Stimulated activated naive CD8-positive, alpha-beta T cell treated with anti-CD3 and anti-CD28 coated beads, Interleukin-15, Interleukin-2, amounts not matched to agents 100 U/mL and 50 U/mL, for 24 hours (primary cell): ENCODE measurements at places on chromosomes 7 and 10.

- no peak for DNase-seq
Observed at GRCh38 chr7:130409712-130410072, 29.4 kb downstream of the CPA1 start.

- no peak for DNase-seq
Observed at GRCh38 chr10:80655898-80656297, 118.2 kb downstream of the SH2D4B start.

- no peak for DNase-seq
Observed at GRCh38 chr10:73819513-73820093, 8.2 kb upstream of the NDST2 start.

DNA sequence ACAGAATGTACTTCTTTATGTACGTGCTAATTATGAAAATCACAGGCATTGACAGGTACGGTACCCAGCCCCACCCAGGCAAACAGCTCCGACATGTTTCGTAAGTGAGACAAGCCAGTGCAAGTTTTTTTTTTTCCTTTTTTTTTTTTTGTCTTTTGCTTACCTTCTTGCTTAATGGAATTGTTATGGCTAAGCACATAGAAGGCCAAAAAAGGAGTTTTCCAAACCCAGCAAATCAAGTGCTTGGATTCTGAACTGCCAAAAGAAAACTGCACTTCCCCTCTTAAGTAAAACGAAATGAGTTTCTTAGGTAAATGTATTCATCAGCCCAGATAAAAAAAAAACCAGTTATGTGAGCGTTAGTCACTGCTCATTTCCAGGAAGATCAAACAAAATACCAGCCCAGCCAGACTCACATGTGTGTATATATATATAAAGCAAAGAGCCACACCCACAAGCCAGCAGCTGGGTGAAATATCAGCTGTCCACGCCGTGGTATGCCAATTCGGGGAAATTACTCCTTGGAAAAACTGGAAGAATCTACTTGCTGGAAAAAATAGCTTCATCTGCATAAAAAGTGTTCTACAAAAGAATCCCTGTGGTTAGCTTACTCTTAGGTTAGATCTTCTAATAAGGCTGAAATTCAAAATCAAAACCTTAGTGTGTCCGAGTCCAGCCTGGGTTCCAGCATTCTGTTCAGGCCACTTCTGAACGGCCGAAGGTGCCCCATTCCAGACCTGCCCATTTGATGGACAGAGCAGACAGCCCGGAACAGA lies 8.0 kb downstream of the KLF6 start:
- DNase-seq, result peak; percentile 43

GRCh38 chr7:5396542-5396941 lies 27.1 kb downstream of the TNRC18 start:
- peak; percentile 67 for DNase-seq

- DNase-seq, result no peak
Observed at GRCh38 chr10:628386-629045, 61.0 kb downstream of the DIP2C start.

DNA sequence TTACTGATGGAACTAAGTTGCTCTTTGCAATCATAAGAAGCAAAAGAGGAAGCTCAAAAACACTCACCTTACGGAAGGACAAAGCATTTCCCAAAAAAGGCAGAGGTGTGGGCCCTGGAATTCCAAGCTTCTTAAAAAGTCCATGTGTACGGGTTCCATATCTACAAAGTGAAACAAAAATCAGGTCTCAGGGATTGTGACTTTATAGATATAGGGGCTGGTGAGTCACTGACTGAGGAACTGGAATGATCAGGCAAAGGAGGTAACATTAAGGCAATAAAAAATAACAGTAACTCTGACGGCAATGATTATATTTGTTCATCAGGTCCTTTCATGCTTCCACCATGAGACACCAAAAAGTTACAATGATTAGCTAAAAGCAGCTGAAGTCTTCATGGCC lies 4.0 kb downstream of the CYP3A7 start:
- DNase-seq, result no peak

DNA sequence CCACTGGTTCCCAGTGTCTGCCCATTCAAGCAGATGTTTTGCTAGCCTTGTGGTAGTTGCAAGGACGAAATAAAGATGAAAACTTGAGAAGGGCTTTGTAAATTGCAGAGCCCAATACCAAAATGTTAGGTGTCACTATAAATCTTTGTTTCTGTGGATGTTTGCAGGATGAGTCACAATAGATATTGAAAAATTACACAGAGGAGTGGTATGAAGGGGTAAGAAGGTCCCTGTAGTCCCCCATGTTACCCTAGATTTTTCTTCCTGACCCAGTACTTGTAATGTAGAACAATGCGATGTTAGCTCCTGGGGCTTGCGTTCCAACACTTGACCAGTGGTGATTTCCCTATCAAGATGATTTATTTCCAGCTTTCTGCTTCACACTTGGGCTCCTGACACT lies 102.6 kb upstream of the LYZL1 start:
- DNase-seq, result no peak

DNA sequence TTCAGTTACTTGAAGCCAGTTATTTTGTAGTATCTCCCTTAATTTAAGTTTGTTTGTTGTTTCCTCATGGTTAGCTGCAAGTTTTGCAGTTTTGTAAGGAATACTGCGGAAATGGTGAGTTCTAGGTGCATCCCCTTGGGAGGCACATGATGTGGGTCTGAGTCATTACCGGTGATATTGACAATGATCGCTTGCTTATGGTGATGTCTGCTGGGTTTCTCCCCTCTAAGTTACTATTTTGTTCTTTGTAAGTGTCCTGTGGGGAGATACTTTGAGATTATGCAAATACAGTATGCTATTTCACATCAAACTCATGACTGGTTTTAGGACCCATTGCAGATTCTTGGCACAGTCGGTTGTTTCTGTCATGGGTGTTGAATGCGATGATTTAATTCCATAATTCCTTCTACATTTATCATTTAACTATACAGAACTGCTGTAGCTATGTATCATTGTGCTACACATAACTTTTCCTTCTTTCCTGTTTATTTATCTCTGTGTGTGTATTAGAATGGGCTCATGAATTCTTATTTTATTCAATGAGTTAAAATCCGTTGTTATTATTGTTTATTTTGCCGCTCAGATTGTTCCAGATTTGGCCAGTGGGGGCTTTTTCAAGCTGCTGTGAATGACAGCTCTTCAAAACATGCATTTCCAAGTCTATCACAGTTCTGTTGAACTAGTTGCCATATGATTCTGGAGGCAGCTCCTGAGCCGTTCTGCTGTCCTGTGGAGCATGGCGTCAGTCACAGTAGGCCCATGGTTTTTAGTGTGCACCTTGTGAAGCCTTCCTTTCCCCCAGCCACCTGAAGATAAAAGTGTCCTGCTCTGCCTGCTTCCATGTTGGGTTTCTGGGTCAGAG lies 18.4 kb downstream of the TSPAN14 start:
- no peak for DNase-seq

GRCh38 chr7:81256991-81257390 lies 338.1 kb upstream of the SEMA3C start:
- no peak for DNase-seq

GRCh38 chr7:51279391-51280023 lies 37.1 kb downstream of the COBL start:
- no peak for DNase-seq

DNA sequence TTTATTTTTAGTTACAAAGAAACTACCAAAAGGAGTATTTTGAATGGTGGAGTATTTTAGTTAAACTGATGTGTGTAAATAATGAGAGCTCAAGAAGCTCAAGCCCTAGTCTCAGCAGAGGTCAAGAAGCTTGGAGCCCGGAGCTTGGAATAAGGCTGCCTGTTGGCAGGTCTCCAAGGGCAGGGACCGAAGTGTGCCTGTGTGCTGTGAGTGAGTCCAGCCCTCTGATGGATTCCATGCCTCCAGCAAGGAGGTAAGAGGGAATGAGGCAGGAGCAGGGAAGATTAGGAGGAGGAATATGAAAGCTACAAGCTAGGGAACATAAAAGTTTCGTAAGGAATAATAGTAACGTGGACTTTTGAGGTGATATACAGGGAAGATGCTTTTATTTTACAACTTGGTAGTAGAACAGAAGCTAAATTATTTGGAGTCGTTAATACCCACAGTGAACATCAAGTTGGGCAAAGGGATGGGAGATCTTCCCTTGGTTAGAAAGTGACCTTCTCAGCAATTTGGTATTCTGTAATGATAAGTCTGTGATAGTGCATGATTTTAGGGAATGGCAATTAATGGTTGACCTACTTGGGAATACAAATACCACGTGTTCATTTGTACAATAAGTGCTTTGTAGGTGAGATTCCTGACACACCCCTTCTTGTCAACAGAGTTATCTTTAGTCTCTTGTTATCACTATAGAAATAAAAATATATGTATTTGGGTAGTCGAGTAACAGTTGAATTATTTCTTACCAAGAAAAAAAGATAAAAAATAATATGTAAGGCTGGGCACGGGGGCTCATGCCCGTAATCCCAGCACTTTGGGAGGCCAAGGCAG lies 4.6 kb downstream of the SEC23IP start:
- no peak for DNase-seq

GRCh38 chr10:73872190-73872710 lies 2.1 kb downstream of the CAMK2G start:
- no peak for DNase-seq

DNA sequence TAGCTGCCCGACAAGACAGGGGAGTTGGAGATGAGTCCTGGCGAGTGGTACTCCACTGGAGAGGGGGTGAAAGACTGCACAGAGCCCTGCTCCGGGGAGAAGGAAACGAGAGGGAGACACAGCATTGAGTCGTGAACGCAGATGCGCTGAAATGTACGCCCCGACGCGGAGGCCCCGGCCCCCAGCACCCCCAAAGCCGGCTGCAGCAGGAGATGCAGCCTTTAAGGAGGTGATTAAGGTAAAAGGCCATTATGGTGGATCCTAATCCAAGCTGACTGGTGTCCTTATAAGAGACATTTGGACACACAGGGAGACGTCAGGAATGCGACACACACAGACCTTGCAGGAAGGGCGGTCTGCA lies 166.3 kb upstream of the IMMP2L start:
- DNase-seq, result no peak

DNA sequence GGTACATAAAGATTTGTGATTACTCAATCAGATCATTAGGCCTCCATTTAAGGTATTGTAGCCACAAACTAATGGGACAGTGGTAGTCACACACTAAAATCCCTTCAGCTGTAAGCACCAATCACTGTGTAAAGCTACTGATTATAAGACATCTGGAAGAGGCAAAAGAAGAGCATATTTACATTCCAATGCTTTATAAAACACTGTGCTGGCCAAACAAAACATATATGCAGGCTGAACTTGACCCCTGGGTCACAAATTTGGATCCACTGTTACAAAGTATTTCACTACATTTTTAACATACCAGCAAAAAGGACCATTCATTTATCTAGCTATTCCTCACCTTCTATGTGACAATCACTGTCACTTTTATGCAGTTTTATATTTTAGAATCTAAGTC lies 41.4 kb upstream of the ANLN start:
- DNase-seq, result no peak

GRCh38 chr10:119341459-119342301 lies 134.3 kb downstream of the GRK5 start:
- peak; percentile 68 for DNase-seq

DNA sequence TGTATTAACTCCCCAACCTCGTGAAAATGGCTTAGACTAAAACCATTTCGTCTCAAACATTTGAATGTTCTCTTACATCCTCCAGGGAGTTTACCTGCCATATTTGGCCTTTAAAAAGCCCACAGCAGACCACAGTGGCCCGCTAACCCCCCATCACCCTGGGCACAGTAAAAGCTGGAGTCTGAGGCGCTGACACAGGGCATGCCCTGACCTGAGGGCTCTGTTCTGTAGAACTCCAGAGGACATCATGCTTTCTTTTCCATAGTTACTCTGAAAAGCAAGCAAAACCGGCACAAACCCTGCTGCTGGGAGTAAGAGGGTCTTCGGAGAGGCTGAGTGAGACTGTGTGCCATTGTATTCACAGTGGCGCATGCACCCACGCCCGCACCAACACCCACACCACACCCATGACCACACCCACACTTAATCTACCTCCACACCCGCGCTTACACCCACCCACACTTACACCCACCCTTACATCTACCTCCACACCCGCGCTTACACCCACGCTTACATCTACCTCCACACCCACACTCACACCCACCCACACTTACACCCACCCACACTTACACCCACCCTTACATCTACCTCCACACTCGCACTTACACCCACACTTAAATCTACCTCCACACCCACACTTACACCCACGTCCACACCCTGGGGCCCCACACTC lies 32.1 kb downstream of the LRRC27 start:
- DNase-seq, result peak; percentile 35

GRCh38 chr10:4477664-4478063 lies 348.3 kb upstream of the AKR1E2 start:
- DNase-seq, result no peak

DNA sequence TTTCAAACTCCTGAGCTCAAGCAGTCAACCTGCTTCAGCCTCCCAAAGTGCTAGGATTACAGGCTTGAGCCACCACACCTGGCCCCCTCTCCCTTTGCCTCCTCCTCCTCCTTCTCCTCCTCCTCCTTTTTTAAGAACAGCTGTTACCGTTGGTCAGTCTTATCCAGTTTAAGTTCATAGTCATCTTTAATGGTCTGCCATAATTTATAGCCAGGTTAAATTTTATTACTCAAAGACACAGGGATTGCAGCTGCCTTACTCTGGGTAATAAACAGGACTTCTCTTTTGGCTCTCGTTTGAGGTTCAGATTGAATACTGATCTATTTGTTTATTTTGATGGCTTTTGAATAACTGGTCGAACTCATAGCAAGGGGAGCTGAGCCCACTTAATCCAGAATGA lies 35.2 kb downstream of the ATOH7 start:
- no peak for DNase-seq

DNA sequence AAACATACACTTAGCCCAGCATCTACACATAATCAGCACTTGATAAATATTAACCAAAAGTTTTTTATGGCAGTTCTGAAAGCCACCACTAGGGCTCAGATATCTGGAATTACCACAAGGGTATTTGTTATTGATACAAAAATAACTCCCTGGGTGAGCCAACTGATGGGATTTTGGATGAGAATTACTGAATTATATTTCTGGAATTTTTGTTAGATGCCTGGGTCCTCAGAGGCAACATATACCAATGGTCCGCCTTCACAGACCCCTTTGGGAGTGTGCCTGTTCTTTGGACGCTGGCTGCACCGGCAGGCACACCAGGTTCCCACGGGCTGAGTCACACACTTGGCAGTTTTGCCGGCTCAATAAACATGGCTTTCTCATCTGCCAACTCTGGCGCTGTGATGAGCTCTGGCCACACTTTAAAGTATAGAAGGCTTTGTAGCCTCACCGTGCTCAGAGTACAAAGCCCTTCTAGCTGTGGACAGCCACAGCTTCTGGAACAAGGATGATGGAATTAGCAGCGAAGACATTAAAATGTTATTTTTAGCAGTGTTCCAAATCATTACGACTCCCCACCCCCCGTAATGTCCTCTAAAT lies 24.5 kb upstream of the EEPD1 start:
- DNase-seq, result no peak
